Activated CD4-positive, alpha-beta T cell treated with anti-CD3 and anti-CD28 coated beads for 4 hours (primary cell): ENCODE measurements at places on chromosomes 16 and 17.
A peak's percentile ranks its signal among the peaks of the same experiment; 100 is the strongest.

DNA sequence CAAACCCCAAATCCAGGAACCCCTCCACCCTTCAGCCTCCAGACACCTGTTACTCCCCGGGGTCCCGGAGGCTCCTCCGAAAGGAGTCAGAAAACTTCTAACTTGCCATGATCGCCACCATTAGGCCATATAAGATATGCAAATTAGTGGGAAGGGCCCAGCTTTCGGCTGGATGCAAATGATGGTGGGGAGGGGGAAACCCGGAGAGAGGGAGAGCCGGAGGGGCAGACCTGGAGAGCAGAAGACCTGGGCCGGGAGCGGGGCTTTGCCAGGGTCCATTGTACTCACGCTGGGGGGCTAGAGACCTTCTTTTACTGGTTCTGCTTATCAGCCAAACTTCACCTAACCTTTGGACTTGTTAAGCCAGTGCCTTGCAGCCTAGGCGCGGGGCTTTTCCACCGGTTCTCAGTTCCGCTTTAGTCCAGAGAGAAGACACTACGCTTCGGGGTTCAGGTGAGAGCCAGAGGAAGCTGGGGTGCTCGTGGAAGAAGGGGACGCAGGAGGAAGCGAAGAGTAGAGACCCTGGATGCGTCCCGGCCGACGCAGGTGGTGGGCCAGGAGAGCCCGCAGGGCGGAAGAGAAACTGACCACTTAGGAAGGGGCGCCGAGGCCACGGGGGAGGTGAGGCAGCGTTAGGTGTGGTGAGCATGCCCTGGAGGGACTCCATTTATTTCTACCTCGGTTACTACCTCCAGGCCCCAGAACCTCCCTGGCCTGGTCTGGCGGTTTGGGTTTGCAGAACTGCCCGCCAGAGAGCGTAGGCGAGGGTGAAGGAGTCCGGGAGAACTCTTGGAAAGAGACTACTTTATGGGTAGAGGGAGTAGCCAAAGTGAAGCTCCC, at the start of gene HNF1B:
TSS of gene HNF1B (minus strand) at position 99 of the 840 bp plus-strand sequence. CDS start 175 bp downstream, outside the sequence.
- DNase-seq, result no peak

DNA sequence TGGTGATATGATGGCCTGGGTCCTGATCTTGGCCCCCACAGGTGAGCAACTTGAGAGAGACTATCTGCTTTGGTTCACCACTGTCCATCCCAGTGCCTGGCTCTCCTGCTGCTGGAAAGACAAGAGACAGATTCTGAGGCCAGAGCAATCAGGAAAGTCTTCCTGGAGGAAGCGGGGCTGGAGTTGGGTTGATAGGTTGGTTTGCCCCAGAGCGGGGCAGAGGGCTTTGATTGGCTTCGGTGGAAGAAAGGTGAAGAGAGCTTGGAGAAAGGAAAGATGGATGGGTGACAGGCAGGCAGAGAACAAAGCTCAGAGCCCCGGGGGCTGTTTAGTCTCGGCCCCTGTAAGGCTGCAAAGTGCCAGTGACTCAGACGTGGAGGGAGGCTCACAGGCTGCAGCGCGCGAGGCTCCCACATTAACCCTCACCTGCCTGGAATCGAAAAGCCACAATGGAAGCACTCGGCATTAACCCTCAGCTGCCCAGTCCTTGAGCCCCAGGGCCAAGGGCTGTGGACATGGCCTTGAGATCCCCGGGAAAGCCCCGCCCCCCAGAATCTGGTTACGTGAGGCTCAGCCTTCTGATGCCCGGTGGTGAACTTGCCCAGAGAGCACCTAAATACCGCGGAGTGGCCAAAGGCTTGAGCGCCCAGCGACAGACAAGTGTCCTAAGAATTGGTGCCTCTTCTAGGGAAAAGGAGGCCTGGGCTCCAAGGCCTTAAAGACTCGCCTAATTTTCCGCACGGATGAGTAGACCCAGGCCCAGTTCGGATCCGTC, 996 bp upstream of the CPNE2 start:
- DNase-seq, result no peak

GRCh38 chr17:80382446-80382845, 32.5 kb upstream of the ENDOV start:
- DNase-seq, result no peak

- DNase-seq, result peak; percentile 34
Measured at GRCh38 chr16:50602531-50603205, 54.5 kb downstream of the NKD1 start.

GRCh38 chr17:82807562-82807961, 32.3 kb downstream of the ZNF750 start:
- DNase-seq, result no peak

DNA sequence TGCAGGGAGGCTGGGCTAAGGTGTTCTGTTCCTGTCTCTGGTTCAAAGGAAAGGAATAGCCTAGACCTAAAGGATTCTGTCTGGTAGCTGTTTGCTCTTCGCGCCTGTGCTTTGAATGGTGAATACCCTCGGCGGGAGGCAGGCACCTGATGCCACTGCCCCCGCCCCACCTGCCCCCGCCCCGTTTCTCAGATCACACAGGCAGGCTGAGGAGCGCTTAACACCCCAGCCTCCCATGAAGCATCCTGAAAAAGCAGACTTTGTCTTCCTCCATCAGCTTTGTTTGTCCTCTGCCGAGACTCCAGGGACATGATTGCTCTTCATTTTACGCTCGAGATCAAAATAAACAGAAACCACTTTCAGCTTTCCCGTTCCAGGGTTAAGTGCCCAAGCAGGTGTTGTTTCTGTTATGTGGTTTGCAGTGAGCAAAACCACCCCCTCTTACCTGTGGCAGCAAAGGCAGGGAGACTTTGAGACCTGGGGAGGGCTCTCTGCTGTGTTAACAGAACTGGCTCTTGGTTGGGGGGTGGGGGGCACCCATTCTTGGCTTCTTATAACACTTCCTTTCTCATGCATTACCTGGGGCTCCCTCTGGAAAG, 452.1 kb downstream of the WWOX start:
- no peak for DNase-seq

GRCh38 chr17:9522074-9522473, 53.5 kb downstream of the STX8 start:
- peak; percentile 6 for DNase-seq

DNA sequence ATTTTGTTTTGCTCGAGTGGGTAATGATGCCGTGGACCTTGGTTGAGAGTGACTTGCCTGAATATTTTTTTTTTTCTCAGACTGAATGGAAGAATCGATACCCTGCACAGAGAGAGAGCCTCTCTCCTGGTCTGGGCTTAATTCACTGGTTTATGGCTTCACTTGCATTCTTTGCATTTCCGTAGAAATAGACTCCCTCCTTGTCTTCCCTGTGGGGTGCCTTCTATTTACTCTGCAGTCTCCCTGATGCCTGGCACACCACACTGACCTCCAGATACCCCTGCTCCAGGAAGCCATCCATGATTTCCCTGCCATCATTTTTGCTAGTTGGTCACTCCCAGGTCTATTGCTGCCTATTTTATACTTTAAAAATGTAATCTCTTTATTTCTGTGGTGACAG, 238.0 kb downstream of the SNX29 start:
- no peak for DNase-seq

GRCh38 chr16:1494129-1494640, 1.0 kb downstream of the TELO2 start:
- DNase-seq, result no peak

DNA sequence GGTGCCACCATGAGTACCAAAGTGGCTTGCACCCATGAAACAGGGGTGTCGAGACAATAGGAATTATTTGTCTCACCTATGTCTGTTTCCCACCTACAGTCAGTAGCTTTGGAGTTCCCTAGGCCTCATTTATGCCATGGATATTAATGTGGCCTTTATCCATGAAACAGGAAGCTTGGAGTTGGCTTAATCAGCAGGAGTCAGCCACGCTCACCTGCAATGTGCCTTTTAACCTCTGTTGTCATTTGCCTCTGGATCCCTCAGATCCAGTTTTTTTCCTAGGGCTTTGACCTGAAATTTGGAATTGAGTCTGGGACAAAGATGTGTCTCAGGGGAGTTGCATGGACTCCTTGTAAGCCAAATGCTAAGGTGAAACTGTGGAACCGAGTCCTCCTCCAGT, 44.4 kb downstream of the TAOK1 start:
- DNase-seq, result no peak

DNA sequence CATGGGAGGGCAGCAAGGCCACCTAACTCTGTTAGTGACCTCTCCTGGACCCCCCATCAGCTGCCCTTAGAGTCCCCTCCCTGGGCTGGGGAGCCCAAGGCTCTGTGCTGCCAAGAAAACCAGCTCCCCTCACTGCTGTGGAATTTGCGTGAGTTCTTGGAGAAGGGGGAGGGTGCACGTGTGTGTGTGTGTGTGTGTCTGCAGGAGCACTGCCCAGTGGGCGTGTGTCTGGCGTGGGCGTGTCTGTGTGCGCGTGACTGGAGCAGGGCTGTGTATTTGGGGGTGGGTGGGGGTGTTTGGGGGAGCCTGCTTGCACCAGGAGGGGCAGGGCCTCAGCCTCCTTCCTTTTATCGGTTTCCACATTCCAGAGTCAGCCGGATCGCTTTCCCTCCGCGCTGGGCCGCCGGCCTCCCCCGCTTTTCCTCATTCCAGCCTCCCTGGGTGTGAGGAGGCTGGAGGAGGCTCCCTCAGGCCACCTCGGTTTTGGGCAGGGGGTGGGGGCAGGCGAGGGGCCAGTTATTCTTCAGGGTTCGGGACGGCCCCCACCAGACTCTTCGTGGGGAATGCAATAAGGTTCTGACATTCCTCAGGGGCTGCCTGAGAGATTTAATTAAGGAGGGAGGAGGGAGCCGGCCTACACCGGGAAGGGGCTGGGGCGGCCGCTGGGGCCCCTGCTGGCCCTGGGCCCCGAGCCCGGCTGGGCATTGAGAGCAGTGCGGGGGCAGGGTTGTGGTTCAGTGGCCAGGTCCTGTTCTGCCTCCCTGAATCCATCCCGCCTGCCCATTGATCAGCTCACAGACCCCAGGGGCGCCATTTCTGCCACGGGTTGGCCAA, 2.5 kb downstream of the VASN start:
- DNase-seq, result no peak

- DNase-seq, result no peak
Measured at GRCh38 chr17:81494626-81495377, 17.8 kb downstream of the ACTG1 start.

GRCh38 chr17:58202859-58203258, 10.3 kb downstream of the EPX start:
- no peak for DNase-seq

GRCh38 chr17:80319262-80319998, 58.8 kb downstream of the RNF213 start:
- DNase-seq, result no peak

DNA sequence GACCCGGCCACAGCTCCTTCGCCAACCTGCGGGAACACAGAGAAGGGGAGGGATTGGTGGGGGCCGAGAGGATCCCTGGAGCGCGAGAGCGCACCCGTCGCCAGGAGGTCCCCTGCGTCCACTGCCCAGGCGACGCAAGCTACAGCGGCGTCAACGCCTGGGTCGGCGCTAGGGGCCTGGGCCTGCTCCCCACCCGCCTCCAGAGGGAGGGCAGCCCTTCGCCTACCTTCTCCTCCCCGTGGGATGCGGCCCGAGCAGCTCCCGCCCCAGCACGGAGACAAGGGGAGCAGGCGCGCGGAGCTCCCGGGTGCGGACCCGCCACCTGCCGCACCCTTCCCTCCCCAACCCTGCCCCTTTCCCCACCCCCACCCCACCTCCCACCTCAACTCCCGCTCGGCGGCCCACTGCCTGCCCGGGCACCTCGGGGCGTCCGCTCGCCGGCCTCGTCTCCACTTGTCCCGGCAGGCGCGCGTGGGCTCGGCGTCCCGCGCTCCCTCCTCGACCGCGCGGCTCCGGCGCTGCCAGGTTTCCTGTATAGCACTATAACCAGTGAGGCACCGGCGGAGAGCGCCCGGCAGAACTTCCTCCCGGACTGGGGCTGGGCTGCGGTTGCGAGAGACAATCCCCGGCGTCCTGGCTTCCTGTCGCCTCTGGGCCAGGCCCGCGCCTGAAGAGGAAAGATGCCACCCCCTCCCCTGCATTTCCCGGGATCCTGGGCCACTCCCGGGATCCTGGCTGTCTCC, 119.1 kb upstream of the SMURF2 start:
- DNase-seq, result no peak

- DNase-seq, result no peak
Measured at GRCh38 chr17:58974354-58974753, 132.3 kb downstream of the TRIM37 start.

GRCh38 chr16:841455-842060, 41.0 kb upstream of the GNG13 start:
- no peak for DNase-seq

GRCh38 chr17:36193216-36193775, 3.3 kb downstream of the CCL3L1 start:
- DNase-seq, result no peak

DNA sequence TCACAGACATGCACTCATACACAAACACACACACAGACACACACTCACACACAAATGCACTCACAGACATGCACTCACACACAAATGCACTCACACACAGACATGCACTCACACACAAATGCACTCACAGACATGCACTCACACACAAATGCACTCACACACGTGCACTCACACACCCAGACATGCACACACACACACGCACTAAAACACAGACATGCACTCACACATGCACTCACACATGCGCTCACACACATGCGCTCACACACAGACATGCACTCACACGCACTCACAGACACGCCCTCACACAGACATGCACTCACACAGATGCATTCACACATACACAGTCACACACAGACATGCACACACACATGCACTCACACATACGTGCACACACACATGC, 2.7 kb upstream of the ZNF469 start:
- no peak for DNase-seq

- DNase-seq, result peak; percentile 58
Measured at GRCh38 chr17:4948931-4949320, 596 bp upstream of the PFN1 start.

DNA sequence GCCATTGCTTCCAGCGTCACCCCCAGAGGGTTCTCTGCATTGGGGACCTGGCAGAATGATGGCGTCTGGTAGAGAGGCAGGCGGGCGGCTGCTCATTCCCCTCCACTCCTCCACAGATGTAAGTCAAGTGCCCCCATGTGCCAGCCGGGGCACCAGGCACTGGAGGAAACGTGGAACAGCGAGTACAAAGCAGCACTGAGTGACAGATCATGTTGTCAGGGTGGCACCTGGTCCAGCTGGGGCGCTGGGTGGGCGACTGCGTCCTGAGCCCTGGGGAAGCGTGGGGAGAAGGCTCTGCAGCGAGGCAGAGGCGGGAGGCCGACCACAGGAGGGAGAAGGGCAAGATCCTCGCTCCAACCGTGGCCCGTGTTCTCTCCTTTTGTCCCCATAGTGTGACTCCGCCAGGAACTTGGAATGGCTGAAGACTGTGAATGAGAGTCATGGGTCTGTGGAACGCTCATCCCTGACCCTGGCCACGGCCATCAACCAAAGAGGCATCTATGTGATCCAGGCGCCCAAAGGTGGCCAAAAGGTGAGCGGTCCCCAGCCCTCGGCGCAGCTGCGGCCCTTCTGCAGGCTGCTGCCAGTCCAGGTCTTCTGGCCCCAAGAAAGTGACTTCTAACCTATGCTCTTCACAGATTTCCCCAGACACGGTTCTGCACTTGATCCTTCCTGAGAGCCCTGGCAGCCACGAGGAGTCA, 76.7 kb downstream of the RNF213 start:
- no peak for DNase-seq

GRCh38 chr16:82264756-82265155, 94.7 kb upstream of the MPHOSPH6 start:
- no peak for DNase-seq

- DNase-seq, result no peak
Measured at GRCh38 chr16:30925995-30926811, 2.8 kb downstream of the FBXL19 start.

- DNase-seq, result no peak
Measured at GRCh38 chr17:33596899-33597298, 303.8 kb upstream of the ASIC2 start.
